ENCODE measurements at places on chromosomes 5 and 9.

GRCh38 chr9:86181379-86182315 lies 77.8 kb downstream of the C9orf153 start:
- no peak for DNase-seq

GRCh38 chr5:118196229-118196628 lies 792.1 kb downstream of the DTWD2 start:
- no peak for DNase-seq

- no peak for DNase-seq
Observed at GRCh38 chr5:116739571-116739970, 164.9 kb upstream of the SEMA6A start.

GRCh38 chr5:154696891-154697290 lies 58.3 kb upstream of the LARP1 start:
- DNase-seq: no peak

DNA sequence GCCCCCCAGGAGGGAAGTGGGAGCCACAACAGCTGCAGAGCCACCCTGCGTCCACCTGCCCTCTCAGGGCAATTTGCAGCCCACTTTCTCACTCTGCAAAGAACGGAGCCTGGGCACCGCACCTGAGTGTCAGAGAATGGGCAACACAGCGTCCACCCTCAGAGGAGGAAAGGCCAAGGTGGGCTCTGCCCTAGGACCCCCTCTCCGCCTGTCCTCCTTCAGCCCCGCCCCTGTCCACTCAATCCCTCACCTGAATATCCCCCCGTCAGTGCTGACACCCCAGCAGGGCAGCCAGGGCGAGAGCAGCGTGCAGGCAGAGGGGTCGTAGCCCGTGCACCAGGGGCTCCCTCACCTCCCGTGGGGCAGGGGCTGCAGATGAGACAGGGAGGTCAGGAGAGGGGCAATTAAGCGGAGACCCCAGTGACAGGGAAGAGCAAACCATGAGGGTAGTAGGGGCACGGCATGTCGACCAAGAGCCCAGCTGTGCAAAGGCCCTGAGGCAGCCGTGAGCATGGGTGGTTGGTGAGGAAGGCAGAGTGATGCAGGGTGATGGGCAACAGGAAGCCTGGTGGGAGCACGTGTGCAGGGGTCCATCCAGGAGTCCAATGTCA lies 140.3 kb downstream of the OLFM1 start:
- DNase-seq: no peak

GRCh38 chr9:108014353-108014752 lies 524.8 kb upstream of the KLF4 start:
- DNase-seq: no peak

DNA sequence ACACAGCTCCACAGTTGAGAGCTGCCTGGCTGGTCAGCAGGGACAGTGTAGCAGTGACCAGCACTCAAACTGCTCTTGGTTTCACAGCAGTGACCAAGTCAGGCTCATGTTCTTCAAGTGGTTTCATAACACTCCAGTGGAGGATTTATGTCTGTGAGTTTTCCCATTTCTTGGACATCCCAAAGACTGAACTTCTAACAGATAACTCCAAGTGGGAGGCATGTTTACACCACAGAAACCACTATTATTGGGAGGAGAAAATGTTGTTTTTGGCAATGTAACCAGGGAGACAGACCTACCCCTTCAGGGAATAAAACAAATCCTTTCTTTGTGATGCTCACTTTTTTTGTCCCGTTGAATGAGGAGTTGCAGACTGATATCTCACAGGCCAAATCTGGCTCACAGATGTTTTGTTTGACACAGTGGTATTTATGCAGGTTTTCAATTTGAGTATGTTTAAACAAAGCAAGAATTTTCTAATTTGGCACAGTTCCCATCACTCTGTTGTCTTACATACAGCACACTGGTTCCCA lies 141.5 kb downstream of the RMI1 start:
- DNase-seq: no peak

DNA sequence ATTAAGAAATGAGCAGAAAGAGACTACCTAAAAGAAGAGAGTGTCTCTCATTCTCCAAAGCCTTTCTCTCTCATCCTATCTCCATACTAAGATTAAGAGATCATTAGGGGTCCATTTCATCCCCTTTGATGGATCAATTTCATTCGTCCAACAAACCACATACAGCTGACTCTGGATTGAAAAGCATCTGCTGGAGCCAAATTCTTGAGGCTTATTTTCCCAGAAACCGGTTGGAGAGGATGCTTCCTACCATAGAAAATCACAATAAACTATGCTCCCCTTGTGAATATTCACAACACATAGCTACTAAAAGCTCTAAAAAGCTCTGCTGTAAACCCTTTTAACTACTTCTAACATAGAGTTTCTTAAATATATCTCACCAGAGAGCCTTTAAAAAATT lies 755.0 kb upstream of the ZNF608 start:
- no peak for DNase-seq

GRCh38 chr9:134496413-134497282 lies 145.0 kb upstream of the COL5A1 start:
- DNase-seq: no peak

DNA sequence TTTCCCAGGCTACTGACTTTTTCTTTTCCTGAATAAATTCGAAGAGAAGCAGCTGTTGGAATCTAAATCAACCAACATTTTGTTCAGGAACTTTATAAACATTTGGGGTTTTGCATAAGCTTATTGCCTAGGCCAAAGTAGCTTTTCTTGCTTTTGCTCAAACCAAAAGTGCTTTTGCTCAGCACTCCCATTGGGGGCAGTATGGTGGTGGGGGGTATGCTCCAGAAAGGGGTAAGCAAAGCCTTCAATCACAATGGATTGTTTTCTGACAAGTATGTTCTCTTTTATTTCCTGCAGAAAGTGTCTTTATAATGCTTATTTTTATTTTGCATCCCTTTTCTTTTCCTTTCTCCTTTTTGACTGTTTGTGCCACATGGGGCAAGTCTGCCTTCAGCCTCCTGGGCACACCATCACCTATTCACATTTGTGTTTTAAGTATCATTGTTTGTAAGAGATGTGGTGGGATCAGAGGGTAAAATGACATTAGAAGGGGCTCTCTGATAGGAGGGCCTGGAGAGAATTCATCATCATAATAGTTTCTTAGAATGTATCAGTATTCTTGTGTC lies 86.0 kb downstream of the PRDM6 start:
- DNase-seq: no peak

DNA sequence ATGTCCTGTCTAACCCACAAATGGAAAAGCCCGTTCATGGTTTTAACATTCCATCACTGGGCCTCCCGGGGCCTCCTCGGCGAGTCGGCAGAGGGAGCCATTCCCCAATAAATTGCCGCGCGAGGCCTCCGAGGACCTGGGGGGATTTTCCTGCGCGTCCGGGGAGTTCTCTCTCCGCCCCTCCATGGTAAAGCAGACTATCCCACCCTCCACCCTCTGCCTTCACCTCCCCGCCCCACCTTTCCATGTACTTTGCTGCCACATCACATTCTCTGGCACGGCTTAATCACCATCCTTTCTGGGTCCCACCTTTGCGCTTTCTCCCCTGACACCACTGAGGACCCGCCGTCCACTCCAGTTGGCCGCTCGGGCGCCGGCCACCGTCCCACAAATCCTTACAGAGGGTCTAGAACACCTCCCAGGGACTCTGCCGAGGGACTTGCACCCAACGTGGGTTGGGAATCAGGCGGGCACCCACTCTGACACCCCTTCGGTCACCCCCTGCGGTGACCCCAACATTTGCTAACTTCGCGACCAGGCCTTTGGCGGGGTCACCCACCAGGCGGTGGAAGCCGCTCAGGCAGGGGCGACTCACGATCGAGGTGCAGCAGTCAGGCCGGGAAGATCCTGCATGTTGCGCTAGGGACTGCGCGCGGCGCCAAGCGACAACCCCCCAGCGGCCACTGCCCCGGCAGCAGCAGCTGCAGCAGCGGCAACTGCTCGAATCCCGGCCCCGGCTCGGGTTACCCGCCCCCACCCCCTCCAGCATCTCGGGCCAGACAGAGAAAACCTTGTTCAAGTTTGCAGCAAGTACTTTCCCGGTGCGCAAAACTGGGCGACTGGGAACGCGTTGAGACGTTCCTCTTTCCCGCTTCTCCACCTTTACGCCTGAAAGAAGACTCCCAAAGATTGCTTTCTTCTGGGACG lies at the start of gene MEGF10:
Gene MEGF10 (plus strand): TSS at position 778 of the 927 bp plus-strand sequence. CDS start 40,513 bp downstream, outside the sequence.
- peak; percentile 61 for DNase-seq

- peak; percentile 26 for DNase-seq
Observed at GRCh38 chr5:133189881-133190280, 138.1 kb downstream of the HSPA4 start.

- DNase-seq: peak; percentile 80
Observed at GRCh38 chr9:75200892-75201470, 112.7 kb downstream of the OSTF1 start.

- no peak for DNase-seq
Observed at GRCh38 chr5:74579215-74579614, 61.3 kb downstream of the ENC1 start.

GRCh38 chr9:132506977-132507669 lies 75.3 kb upstream of the BARHL1 start:
- DNase-seq: no peak

GRCh38 chr9:114031037-114031630 lies 47.0 kb downstream of the AMBP start:
- DNase-seq: no peak

DNA sequence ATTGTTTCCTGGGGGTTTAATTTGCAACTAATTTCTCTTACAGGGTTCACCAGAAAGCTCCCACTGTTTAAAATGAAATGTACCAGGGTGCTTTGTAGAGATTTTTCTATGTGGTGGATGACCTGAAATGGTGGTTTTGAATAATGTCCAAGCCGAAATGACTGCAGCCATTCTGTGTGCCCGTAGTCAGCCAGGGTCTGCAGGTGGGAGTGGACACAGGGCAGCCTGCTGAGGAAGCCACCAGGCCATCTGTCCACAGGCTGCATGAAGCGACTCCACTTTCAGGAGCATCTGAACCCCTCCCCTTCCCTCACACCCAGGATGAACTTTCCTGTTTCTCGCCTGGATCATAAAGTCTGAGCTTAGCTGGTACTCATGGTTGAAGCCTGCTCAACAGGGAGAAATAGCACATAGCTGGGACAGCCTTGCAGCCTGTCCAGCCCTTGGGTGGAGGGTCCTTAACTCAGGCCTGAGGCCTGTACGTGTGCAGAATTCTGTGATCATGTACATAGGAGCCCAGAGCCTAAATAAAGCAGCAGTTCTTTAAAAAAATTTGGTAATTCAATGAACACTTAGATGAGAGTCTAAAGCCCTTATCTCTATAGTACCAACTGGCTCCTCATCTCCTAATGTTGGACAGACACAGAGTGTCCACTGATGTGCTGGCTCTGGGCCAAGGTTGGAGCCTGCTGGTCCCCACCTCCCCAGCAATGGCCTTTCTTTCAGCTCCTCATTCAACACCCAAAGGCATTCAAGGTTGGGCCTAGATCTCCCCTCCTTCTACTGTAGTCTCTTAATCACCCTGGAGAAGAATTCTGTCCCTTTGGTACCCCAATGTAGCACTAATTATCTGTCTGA lies 72.8 kb downstream of the SHB start:
- no peak for DNase-seq

- peak; percentile 64 for DNase-seq
Observed at GRCh38 chr9:127589955-127590370, 22.1 kb upstream of the STXBP1 start.

DNA sequence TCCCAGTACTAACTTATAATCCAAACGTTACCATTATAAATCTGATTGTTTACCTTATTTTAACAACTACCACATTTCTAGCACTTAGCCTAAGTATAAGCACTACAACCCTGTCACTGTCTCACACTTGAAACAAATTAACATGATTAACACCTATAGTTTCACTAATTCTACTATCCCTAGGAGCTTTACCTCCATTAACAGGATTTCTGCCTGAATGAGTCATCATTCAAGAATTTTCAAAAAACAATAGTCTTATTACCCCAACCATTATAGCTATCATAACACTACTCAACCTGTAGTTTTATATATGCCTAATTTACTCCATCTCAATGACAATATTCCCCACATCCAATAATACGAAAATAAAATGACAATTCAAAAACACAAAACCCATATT lies 89.6 kb downstream of the INSL6 start:
- DNase-seq: no peak

DNA sequence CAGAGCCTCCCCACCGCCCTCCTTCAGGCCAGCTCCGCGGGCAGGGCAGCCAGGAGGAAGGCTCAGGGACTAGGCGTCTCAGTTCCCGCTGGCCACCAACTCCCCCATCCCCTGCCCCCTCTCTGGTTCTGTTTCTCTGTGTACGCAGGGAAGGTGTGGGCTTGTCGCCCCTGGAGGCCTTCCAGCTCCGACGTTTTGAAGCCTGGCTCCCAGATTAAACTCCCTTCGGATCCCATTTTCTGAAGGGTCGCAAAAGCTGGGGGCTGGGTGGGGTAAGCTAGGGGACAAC lies 346 bp downstream of the ATOX1 start:
- DNase-seq: no peak

DNA sequence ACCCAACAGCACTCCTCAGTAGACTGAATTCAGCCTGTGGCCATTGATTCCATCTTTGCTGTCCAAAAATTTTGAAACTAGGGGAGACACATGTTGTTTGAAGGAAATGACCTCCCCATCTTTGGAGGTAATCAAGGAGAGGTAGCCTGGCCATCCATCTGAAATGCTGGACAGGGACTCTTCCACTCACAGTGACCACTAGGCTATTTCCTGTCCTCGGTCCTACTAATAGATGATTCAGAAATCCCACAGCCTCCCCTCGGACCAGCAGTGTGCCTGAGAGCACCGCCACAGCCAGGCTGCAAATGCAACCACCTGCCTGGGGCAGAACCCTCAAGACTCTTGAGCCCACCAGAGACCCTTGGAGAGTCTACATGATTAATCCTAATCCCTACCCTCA lies 12.5 kb downstream of the HRH2 start:
- DNase-seq: no peak

DNA sequence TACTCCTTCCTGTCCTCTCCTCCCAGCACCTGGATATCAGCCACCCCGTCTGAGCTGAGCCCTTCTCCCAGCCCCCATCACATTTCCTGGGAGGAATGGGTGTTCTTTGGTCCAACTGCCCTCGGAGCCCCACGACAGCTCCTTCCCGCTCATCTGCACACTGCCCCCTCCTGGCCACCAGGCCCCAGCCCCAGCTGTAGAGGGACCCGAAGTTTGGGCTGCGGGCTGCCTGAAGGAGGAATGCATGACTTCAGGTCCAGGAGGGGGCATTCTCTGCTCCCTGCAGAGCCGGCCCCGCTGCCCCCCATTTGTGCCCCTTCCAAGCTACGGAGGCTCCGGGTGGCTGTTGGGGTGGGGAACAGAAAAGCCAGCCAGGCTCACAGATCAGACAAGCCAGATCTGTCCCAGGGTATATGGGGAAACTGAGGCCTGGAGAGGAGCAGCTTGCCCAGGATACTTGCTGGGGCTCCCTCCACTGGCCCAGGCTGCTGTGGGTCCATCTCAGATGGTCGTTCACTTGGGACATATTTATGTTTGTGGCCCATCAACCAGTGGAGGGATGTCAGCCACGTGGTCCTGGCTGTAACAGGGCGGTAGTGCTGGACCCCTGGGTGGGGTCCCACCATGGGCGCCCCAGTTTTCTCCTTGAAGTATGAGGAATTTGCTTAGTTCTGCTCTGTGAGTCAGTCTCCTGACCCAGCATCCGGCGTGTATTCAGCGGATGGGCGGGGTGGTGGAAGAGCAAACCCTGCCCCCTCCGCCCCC lies 33.1 kb downstream of the DAB2IP start:
- DNase-seq: peak; percentile 34

GRCh38 chr5:144151026-144151425 lies 19.4 kb downstream of the YIPF5 start:
- no peak for DNase-seq

- no peak for DNase-seq
Observed at GRCh38 chr9:113907282-113907681, 31.2 kb downstream of the ZNF618 start.

GRCh38 chr9:7164440-7165330 lies 406.9 kb downstream of the KDM4C start:
- DNase-seq: no peak
